ENCODE measurements at places on chromosomes 1 and 21.

DNA sequence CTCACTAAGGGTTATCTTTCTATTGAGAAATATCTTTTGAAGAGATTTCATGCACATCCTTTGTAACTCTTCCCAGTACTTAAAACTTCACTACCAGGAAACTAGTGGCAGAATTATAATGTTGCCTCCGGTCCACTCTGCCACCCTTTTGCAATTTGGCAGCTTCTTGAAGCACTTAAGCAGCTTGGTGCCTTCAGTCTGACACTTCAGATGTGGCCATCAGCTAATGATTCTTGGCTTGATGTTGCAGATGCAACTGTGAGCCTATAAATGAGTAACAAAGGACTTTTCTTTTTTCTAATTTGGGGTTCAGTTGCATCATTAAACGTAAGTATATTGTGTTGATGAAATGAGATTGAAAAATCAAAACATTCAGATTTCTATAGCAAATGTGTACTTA is 187.5 kb upstream of the C21orf91 start:
- no peak for DNase-seq

- DNase-seq, result no peak
Observed at GRCh38 chr1:205480349-205480985, 24.0 kb upstream of the CDK18 start.

DNA sequence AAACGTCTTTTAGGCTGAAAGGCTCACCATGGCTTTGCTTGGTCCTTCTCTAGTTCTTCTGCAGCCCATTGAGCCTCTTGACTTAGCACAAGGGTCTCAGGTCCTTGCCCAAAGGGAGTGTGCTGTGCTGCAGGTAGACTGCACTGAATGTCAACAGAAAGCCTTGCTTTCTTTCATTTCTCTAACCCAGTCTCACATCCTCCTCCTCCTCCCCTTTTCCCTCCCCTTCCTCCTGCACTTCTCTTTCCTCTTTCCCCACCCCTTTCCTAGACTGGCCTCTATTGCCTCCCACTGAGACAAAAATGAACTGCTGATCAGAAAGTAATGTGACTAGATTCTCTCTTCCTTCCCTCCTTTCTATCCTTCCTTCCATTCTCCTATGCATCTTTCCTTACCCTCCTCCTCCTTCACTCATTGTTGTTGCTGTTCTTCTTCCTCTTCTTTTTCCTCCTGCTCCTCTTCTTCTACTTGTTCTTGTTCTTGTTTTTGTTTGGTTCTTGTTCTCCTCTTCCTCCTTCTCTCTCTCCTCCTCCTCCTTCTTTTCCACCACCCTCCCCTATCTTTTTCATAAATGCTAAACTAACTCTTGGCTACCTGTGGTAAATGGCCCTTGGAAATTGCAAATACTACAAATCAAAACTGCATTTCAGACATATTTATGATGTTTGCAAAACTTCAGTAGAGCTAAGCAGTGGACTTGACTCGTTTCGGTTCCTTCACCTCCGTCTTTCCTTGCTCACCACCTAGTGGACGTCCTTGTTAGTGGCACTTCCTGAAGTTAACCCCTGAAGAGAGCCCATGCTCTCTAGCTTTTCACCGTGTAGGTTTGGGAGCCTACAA is at the start of gene SELL:
TSS of gene SELL (minus strand) at position 152 of the 840 bp plus-strand sequence. CDS start at position 30, 122 bp downstream.
- DNase-seq, result peak; percentile 5

- no peak for DNase-seq
Observed at GRCh38 chr21:46549650-46550049, 55.2 kb downstream of the S100B start.

DNA sequence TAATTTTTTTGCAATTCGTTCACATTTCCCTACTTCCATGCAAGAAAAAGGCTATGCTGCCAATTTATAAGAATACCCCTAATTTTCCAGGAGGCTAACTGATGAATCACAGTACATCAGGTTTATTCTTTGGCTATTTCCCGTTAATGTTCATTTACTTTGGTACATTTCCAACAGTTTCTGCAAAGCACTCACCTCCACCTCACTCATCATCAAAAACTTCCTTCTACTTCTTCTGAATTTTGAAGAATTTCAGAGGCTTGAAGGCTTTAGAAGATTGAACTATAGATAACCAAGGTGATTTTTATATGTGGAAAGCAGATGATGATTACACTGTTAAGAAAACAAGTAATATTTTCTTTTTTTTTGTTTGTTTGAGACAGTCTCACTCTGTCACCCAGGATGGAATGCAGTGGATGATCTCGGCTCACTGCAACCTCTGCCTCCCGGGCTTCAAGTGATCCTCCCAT is 60.5 kb upstream of the HP1BP3 start:
- DNase-seq, result no peak

DNA sequence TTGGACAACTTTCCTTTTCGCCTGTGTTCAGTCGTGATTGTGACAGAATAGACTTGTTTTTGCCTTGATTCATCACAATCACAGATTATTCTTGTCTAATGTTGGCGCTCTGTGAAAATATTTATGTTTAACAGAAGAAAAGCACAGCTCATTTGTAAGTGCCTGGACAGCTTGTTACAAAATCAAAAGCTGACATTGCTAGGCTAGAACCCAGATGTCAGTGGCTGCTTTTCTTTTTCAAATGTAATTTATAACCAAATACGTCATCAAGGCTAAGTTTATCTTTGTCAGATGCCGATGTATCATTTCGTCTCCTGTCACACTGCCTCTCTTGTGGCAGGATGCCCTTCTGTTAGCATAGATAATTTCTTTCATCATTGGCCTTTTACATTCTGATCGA is 1227.3 kb downstream of the PLA2G4A start:
- no peak for DNase-seq

DNA sequence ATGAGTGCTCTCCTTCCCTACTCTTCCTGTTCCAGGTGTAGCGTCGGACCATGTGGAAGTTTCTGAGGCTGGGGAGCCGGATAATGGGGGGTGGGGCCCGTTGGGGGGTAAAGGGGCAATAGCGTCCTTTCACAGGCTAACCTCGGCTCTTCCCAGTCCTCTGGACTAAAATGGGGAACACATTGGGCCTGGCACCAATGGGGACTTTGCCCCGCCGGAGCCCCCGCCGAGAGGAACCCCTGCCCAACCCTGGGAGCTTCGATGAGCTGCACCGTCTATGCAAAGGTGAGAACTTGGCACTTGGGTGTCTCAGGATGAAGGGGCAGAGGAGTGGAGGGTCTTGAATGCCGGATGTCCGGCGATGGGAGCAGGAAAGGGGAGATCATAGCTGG is 456 bp downstream of the TOMM40L start:
- DNase-seq, result no peak

- DNase-seq, result no peak
Observed at GRCh38 chr1:26391450-26391849, 18.9 kb upstream of the ZNF683 start.

GRCh38 chr1:226964068-226964425 is 24.0 kb downstream of the COQ8A start:
- DNase-seq, result no peak

GRCh38 chr1:233060461-233060994 is 110.1 kb downstream of the NTPCR start:
- no peak for DNase-seq

GRCh38 chr1:204516180-204516879 is at the start of gene MDM4:
Gene MDM4 (plus strand): TSS chr1:204516406. CDS start chr1:204525519, 9,113 bp downstream.
- DNase-seq, result peak; percentile 84

DNA sequence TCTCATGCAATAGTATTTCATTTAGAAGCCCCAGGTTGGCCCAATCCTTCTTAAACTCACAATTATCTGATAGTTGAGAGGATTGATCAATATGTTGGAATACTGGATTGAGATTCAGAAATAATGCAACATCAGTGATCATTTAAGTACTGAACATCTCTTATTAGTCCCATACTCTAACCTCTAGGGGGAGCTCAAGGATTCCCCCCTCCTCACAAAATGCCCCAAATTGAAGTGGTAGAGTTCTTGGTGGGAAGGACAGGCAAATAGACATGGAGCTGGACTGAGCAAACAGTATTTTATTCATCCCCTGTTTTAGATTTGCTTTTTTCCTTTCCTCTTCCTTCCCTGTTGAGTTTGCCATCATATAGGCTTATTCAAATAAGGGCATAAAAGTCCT is 62.8 kb downstream of the NGF start:
- no peak for DNase-seq

GRCh38 chr1:178774263-178774662 is 49.2 kb downstream of the RALGPS2 start:
- no peak for DNase-seq

GRCh38 chr1:31203215-31203614 is 36.5 kb downstream of the NKAIN1 start:
- DNase-seq, result no peak

- no peak for DNase-seq
Observed at GRCh38 chr1:236307435-236307834, 25.7 kb upstream of the ERO1B start.

DNA sequence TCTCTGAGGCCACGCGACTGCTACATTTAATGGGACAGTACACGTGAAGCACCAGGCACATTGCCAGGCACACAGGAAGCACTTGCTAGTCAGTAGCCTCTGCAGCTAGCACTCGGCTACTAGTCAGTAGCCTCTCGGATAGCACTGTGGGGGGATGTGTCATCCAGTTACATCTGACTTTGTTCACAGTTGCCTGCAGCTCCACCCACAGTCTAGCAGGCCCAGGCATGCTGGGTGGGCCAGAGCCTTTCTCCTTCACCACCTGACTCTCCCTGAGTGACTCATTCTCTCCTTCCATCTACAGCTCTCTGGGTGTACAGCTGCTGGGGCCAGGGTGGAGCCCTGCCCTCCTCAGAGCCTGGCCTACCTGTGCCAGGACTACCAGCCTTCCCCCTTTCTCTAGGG is 51.5 kb downstream of the PTPRF start:
- DNase-seq, result peak; percentile 96

DNA sequence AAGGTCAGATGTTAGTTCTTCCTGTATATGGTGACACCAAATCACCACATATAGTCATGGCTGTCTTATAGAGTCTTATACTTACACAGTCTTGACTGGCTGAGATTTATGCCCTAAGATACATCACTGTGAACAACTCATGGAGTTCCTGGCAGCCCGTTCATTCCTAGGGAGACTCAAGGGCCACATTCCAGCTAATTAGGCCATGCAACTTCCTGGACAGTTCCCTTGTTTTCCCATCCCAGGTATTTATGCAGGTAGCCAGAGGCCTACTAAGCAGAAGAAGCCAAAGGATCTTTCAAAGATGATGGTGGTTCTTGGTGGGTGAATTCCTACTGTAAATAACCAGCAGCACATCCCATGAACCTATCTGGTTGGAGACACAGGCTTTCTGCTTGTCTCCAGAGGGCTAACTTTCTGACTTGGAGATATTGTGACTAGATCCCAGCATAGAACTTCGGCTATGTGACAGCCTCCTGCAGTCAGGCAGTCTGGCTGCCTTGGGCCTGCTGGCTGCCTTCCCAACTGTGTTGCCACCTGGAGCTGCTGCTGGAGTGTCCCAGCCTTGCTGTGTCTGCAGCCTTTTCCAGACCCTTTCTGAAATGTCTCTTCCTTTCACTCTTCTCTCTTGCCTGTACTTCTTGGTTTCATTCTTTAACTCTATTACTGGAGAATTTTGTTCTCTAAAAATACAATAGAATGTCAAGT is 283.8 kb downstream of the CACNA1E start:
- no peak for DNase-seq

GRCh38 chr1:207882692-207883091 is 28.2 kb downstream of the CD34 start:
- DNase-seq, result no peak

DNA sequence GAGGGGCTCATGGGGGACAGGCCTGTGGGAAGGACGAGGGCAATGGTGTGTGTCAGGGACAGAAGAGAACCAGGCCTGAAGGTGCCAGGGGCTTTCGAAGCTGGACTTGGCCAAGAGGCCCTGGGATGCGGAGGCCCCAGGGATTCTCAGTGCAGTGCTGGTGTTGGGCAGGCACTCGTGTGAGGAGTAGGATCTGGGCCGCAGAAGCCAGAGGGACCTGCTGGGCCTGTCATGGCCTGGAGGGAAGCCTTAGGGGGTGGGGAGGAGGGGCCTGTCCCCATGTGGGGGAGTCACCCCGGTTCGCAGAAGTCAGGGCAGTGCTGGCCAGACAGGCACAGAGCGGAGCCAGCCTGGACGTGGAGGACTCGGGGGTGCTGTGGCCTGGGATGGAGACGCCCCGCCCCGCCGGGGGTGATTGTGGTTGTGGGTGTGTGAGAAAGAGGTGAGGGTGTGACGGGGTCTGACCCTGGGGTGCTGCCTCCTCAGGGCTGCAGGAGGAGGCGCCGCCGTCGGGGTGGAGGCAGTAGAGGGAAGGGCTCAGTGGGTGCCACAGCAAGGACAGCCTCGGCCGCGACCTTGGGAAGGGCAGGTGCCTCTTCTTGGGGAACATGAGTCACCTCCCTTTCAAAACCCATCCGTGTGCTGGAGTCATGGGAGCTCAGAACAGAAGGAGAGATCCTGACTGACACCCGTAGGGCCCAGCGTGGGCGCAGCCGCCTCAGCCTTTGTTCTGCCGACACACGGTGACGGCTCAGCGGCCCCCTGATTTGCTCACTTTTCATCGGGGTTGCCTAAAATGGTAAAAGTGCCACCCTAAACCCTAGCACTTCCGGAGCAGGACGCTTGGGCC is 33.9 kb downstream of the FAAP20 start:
- DNase-seq, result no peak

DNA sequence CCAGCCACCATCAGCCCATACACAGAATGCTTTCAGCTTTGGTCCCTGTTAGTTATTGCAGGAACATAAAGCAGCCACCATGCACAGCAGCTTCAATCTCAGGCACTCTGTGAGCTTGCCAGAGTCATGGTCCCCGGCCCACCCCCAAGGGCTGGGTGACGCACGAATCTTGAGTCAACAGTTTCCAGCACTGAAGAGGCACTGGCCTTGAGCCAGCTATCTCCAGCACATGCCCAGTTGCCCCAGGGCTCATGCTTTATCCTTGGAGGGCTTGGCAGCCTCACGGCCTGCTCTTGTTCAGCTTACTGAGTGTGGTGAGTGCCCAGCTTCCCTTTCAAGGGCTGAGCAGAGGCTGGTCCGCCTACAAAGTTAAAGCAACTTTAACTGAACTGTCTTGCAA is 200.7 kb upstream of the RAB4A start:
- DNase-seq, result peak; percentile 74

- DNase-seq, result no peak
Observed at GRCh38 chr1:231001892-231002291, 23.0 kb downstream of the ARV1 start.

- no peak for DNase-seq
Observed at GRCh38 chr1:66380452-66381212, 153.3 kb upstream of the SGIP1 start.

DNA sequence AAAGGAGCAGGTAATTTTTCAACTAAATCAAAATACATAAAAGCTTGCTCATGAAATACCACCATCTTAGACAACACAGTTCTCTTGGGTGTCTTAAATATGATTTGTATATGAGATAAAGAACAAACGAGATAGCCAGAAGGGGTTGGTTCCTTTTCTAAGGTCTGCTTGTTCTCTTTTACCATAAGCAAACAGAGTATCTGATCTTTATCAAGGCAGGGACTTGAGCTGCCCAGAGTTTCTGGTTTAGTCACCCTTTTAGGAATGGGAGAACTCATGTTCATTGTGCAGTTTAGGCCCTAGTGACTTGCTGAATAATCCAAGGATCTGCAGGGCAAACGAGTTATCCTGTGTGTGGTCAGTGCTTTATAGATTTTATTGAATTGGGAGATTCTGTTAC is 3.0 kb upstream of the SUCO start:
- DNase-seq, result peak; percentile 74

- DNase-seq, result no peak
Observed at GRCh38 chr1:116356673-116357072, 16.4 kb upstream of the ATP1A1 start.
